Chondrocyte (in vitro differentiated cells): ENCODE measurements at places on chromosomes 11 and 22.

DNA sequence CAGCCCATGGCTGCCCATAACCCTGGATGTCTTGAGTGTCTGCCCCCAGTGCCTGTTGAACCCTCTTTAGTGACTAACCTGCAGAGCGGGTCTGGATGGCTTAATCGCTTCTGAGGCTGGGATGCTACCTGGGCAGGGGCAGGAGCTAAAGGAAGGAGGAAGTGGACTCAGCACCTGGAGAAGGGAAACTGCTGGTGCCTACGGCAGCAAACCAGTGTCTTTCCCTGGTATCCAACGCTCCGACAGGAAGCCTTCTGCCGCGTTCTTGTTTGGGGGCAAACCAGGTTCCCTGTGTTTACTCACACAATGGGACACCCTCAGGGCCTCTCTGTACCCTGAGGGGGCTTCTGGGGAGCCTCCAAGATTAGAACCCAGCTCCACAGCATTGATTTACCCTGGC is 38.1 kb upstream of the B3GAT1 start:
- no peak for DNase-seq

DNA sequence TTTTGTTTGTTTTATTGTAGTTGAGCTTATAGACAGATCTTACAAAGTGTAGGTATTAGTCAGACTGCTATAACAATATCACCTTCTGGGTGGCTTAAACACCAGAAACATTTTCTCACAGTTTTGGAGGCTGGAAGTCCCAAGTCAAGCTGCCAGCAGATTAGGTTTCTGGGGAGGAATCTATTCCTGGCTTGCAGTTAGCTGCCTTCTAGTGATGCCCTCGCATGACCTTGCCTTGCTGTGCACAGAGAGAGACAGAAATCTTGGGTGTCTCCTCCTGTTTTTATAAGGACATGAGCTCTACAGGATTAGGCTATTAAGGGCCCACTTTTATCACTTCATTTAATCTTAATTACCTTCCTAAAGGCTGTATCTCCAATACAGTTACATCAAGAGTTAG is 1635.2 kb downstream of the FAM181B start:
- DNase-seq: no peak

DNA sequence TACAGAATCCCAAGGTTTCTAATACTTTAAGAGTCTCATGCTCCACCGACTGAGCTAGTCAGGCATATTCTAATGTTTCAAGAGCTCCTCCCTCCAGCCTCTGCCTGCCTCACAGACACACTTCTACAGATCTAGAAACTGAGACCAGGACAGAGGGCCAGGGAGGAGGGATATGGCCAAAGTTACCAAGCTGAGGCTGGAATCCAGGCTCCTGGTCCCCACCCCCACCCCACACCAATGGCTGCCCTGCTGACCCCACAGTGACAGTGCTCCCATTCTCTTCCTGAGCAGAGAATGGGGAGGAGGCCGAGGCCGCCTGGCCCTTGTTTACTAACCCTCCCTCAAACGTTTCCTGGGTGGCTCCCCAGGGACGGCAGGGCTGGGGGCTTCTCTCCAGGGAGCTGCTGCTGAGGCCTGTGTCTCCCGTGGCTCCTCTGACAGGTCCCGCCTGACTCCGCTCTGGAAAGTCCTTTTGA is 2.2 kb downstream of the PLEKHB1 start:
- no peak for DNase-seq

DNA sequence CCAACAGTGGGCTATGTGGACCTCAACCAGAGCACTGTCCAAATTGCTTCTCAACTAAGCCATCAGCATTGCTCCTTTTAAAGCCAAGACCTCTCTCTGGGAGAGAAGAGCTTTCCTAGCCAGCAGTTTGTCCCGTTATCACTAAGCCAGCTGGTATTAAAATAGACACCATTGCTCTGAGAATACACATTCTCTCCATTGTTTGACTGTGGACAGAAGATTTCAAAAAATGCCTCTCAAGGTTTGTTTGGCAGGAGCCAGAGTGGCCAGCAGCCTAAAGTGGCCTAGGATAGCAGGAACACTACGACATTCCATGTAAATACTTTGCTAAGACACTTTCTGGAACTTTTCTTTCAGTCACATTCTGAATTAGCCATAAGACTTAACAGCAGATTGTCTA is 41.3 kb downstream of the EIF4ENIF1 start:
- no peak for DNase-seq

DNA sequence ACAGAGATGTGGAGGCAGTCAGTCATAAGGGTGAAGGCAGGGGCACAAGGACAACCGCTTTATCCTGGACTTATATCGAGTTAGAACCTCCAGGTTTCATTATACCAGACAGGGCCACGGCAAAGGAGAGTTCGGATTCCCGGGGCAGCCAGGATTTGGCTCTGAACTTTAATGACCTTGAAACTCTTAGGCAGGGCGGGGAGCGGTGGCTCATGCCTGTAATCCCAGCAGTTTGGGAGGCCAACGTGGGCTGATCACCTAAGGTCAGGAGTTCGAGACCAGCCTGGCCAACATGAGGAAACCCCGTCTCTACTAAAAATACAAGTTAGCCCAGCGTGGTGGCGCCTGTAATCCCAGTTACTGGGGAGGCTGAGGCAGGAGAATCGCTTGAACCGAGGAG is 1.1 kb upstream of the MYRF start:
- no peak for DNase-seq

GRCh38 chr11:93289782-93290463 is 40.6 kb upstream of the DEUP1 start:
- DNase-seq: no peak

DNA sequence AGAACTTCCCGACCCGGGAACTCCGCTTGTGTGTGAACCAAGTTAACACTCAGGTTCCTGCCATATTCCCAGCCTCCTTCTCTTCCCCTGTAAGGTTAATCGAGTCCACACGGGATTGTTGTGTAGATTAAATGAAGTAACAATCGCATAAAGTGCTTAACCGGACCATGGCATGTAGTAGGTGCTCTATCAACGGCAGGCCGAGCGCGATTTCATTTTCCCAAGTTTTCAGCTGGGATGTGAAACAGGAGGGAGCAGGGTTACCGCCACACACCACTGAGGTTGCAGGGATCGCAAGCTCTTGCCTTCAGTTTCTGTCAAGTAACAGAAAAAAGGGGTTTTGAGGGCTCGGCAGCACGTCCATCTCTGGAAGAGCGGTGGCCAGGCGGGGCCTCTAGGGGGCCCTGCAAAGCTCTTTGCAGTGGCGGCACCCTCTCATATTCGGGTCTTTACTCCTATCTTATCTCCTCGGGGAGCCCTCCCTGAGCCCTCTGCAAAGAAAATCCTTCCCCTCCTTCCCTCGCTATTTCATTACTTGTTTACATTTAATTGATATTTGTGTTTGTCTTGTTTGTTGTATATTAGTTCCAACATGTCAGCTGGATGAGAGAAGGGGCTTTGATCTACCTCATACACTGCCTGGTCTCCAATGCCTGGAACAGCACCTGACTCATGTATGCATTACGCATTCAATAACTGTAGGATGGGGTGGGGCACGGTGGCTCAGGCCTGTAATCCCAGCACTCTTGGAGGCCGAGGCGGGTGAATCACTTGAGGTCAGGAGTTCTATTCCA is 816 bp upstream of the PLEKHA7 start:
- DNase-seq: no peak

DNA sequence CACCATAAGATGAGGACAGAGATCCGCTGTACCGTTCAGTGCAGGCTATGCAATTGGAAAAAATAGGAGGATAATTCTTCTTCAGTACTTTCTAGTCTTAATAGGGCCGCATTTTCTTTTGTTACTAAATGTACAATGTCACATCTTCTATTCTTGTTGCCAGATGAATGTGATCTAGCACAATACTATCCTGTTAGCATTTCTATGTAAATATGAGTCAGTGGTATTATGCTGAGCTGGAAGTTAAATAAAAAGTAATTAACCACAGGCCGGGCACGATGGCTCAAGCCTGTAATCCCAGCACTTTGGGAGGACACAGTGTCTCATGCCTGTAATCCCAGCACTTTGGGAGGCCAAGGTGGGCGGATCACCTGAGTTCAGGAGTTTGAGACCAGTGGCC is 24.4 kb upstream of the BIRC3 start:
- DNase-seq: no peak

DNA sequence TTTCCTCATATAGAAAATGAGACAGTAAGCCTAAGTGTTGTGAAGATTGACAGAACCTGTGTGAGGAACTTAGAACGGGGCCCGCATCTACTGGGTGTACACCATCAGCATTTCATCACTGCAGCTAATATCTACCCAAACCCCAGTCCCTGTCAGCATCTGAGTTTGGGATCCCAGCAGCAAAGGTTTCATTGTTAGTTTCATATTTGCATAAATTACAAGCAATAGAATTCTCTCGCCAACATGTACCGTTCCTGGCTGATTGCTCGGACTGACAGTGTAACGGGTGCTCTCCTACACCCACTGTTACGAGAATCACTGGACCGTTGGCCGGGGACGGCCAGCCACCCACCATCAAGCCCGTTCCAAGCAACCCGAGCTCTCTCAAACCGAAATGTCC is 10.4 kb upstream of the TMPRSS6 start:
- no peak for DNase-seq

- no peak for DNase-seq
These were observed 17.0 kb downstream of the MICAL2 start for GRCh38 chr11:12127206-12127898.

GRCh38 chr11:4093519-4094347 is 866 bp upstream of the RRM1 start:
- DNase-seq: no peak

DNA sequence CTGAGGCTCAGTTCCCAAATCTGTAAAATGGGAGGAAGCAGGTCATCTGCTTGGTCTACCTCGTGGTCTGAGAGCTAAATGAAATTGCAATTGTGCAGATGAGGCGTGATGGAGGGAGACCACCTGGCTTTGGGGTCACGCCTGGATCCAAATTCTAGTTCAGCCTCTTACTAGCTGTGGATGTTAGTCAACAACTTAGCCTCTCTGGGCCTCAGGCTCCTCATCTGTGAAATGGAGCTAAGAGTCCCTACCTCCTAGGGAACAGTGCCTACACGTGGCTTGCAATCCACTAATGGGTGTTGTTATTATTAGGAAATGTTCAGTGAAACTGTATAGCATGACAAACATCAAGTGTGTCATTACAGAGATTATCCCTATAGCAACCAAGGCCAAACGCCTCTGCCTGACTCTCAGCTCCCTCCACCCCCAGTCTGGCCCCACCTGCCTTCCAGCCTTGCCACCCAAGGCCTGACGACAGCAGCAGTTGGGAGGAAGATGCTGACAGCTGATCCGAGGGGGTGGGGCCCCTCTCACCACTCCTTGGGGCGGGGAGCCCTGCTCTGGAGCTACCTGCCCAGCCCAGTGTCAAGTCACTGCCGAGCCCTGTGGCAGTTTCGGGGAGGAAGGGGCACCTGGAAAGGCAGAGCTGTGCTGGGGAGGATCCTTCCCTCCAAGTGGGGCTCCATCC is 1.7 kb upstream of the RHOD start:
- DNase-seq: no peak

DNA sequence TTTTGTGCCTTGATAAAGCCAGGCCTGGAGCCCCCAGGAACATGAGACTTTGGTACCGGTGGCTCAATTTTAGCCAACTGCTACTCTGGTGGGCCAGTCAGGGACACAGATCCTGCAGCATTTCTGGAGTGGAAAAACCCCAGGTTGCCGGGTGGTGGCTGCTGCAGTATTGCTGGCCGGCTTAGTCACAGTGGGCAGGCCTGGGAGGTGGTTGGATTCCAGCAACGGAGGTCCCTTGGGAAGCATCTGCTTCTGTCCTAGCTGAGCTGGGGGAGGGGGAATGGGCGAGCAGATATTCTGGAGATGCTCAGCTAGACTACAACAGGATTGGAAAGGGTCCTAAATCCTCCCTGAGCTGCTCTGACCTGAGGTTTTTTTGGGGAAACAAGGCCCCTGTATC is 31.6 kb upstream of the ACCSL start:
- no peak for DNase-seq

- no peak for DNase-seq
These were observed 176.5 kb downstream of the TRPC6 start for GRCh38 chr11:101407324-101407723.

- peak; percentile 50 for DNase-seq
These were observed 93.4 kb downstream of the CEP164 start for GRCh38 chr11:117421041-117421440.

GRCh38 chr22:28171115-28171514 is 252.1 kb upstream of the PITPNB start:
- no peak for DNase-seq

DNA sequence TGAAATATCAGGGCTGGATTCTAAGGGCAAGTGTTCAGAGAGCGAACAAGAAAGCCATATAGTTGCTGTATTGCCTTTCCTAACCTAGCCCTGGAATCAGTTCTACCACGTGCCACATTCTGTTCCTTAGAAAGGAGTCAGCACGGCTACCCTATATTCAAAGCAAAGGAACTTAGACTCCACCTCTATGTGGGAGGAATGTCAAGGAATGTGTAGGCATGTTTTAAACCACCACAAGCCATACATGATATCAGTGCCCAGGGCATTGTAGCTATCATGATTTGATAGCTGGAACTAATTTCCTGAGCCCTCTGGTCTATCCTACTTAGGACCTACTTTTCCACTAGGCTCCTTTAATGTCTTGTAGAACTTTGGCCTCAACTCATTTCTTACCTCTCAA is 2.5 kb upstream of the EIF4ENIF1 start:
- no peak for DNase-seq

- DNase-seq: no peak
These were observed 13.4 kb upstream of the ST14 start for GRCh38 chr11:130145975-130146776.

GRCh38 chr11:128669506-128670270 is 24.2 kb upstream of the FLI1 start:
- DNase-seq: no peak

DNA sequence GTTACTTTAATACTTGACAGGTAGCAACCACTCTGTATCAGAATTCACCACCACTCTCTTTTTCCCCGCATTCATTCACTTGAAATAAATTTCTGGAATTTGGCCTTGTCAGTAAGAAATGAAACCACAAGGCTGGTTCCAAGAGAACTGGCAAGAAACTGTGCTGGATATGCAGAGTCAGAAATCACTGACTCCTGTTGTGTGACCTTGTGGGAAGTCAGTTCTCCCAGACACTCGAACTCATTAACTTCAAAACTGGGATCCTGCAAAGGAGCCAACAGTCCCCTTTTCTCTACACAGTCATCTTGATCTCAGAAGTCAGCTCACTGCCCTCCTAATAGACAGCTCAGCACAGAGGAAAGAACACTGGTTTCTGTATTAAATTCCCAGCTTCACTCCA is 142.7 kb downstream of the LRRC4C start:
- no peak for DNase-seq

GRCh38 chr22:26775394-26775793 is 118.0 kb downstream of the MIAT start:
- no peak for DNase-seq
